ENCODE measurements at places on chromosomes 6 and 20. TPM values are rescaled to one million over a fixed set of nuclear protein-coding genes. Genes with fewer than 3 reads are reported as not detected.

- no peak for DNase-seq
Observed at GRCh38 chr20:41392871-41393704, 26.5 kb upstream of the EMILIN3 start.

- DNase-seq: no peak
Observed at GRCh38 chr20:945841-946240, 29.7 kb upstream of the ANGPT4 start.

GRCh38 chr20:38112930-38113294, 52.2 kb downstream of the TGM2 start:
- peak; percentile 7 for DNase-seq

GRCh38 chr20:32439132-32439829, 81.2 kb downstream of the ASXL1 start:
- peak; percentile 21 for DNase-seq

- DNase-seq: no peak
Observed at GRCh38 chr6:144284478-144284782, 705 bp upstream of the UTRN start.

TBXT gene
- total RNA-seq: not detected

Data from activated CD4-positive, alpha-beta memory T cell treated with anti-CD3 and anti-CD28 coated beads, Interleukin-2, amount 10 ng/mL, durations not matched to agents 7 days and 5 days (primary cell).